Stimulated activated CD4-positive, alpha-beta T cell treated with anti-CD3 and anti-CD28 coated beads, TNF-alpha, amount 100 ng/mL, for 24 hours (primary cell): ENCODE measurements at places on chromosomes 11 and 22.

- DNase-seq = no peak
These were observed 11.5 kb upstream of the FTH1 start for GRCh38 chr11:61978703-61979661.

DNA sequence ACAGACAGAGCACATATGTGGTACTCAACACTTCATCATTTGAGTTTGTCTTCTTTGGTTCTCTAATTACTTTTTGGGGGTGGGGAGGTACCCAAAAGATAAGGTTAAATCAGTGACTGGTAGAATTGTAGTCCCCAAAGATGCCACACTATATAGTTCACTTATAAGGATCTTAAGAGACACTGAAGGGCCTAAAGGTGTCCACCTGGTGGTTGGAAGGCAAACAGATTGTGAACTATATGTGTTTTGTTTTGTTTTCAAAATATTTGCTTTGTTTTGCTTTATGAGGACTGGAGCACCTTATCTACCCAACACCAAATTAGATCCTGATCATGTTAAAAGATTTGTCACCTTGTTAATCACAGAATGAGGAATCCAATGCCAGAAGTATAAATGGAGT lies 136.1 kb downstream of the DCDC1 start:
- no peak for DNase-seq

- DNase-seq = no peak
These were observed 855 bp upstream of the MS4A5 start for GRCh38 chr11:60428517-60428916.

DNA sequence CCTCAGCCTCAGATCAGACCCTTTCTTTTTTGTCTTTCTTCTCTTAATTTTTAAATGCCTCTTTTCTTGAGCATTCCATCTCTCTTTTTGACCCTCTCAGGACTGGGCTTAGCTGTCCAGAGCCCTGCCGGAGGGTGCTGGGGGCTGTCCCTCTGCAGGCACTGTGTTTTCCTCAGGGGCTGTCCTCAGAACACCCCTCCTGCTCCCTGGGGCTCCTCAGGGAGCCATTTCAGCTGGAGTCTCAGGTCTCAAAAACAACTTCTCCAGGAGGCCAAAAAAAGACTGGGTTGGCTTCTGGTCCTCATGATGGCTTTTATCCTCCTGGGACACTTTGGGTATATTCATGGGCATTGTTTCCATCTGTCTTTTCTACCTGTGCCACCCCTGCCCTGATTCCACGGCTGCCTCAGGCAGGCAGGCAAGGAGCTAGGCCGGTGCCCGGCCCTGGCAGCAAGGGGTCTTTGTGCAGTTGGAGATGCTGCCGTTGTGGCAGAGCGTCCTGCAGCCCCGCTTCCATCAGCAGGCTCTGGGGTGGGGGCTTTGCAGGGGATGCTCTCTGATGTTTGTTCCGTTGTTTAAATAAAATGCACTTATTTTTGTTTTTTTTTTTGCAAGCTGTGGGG lies 85.1 kb downstream of the CEP164 start:
- no peak for DNase-seq

GRCh38 chr11:86758171-86758570 lies 42.2 kb upstream of the PRSS23 start:
- DNase-seq = no peak

DNA sequence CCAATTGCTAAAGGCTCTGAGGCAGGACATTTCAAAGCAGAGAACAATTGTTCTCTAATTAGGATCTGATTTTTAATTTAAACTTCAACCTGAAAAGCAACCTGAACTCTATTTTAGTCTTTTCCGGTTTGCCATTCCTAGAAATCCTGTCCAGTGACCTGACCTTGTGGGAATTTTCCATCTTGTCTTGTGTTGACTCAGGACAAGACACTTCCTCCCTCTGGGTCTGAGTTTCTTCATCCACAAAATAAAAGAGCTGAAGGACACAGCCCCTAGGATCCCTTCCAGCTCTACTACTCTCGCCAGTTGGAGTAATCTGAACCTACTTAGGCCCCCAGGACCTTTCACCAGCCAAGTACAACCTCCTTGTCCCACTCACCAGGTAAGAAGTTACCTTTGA lies 66.5 kb upstream of the POU2AF1 start:
- DNase-seq = no peak

DNA sequence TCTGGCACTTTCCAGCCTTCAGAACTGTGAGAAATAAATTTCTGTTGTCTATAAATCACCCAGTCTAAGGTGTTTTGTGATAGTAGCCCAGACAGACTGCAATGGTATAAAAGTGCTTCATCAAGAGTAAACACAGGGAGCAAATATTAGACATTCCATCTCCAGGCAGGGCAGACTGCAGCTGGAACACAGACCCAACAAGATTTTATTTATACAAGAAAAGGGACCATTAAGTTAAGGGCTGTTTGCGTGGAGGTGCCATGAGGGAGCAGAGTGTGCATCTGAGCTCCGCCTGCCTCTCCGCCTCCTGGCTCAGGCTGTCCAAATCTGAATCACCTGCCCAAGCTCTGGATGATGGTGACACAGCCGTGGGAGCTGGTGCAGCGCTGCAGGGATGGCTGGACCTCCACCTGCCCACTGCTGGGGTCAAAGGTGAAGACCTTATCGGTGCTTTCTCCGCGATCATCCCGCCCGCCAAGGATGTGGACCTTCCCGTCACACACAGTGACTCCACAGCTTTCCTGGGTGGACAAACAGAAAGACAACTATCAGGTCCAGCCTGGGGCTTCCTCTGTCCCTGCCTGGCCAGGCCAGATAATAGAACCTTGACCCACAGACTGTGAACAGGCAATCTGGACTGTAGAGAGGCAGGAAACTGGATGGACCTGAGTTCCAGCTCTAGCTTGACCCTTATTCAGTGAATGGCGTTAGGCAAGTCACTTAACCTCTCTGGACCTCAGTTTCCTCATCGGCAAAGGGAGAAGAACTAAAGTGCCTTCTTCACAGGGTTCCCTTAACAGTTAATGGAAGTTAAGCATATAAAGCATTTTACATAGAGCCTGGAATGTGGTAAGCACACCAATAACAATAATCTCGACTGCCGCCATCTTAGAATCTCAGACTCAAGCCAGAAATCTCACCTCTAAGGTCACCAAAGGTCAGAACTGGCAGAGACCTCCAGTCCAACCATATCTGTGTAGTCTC lies 10.5 kb downstream of the KLHL35 start:
- no peak for DNase-seq

GRCh38 chr11:75893251-75893650 lies 78.2 kb downstream of the UVRAG start:
- DNase-seq = no peak

- no peak for DNase-seq
These were observed 4.7 kb downstream of the TBC1D10C start for GRCh38 chr11:67408437-67409200.

- no peak for DNase-seq
These were observed 18.8 kb upstream of the MGAT3 start for GRCh38 chr22:39437791-39438704.

GRCh38 chr11:20479513-20479912 lies 92.0 kb downstream of the PRMT3 start:
- no peak for DNase-seq

GRCh38 chr11:63892228-63892627 lies 24.7 kb downstream of the RCOR2 start:
- no peak for DNase-seq

- DNase-seq = peak; percentile 23
These were observed 98.0 kb upstream of the ASPHD2 start for GRCh38 chr22:26330971-26331625.

GRCh38 chr11:122179961-122180834 lies 64.2 kb upstream of the BLID start:
- DNase-seq = no peak

- DNase-seq = no peak
These were observed 236.1 kb downstream of the MIAT start for GRCh38 chr22:26893173-26894110.

DNA sequence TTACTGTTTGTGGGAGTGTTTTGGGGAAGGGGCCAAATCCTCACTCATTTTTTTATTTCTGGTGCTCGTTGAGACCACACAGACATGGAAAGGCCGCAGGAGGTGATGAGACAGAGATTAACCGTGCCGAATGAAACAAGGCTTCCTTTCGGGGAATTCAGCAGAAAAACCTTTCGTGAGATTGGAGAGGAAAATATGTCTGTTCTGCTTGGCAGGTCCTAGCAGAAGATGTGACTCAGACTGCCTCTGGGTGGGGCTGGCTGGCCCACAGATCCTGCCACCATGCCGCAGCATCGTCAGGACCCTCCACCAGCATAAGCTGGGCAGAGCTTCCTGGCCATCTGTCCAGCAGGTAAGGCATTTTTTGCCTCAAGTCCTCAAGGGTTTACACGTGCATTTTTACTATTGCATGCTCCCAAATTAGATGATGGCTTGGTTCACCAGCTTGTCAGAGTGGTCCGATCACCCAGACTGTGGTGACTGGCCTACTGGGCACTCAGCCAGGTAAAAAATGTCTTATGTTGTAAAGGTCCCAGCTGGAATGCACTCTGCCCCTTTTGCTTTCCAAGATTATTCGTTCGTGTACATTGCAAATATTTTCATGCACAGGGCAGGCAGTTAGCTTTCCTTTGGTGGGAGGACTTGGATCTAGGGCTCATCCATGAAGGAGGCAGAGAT lies 1.5 kb downstream of the DDB2 start:
- DNase-seq = peak; percentile 73

DNA sequence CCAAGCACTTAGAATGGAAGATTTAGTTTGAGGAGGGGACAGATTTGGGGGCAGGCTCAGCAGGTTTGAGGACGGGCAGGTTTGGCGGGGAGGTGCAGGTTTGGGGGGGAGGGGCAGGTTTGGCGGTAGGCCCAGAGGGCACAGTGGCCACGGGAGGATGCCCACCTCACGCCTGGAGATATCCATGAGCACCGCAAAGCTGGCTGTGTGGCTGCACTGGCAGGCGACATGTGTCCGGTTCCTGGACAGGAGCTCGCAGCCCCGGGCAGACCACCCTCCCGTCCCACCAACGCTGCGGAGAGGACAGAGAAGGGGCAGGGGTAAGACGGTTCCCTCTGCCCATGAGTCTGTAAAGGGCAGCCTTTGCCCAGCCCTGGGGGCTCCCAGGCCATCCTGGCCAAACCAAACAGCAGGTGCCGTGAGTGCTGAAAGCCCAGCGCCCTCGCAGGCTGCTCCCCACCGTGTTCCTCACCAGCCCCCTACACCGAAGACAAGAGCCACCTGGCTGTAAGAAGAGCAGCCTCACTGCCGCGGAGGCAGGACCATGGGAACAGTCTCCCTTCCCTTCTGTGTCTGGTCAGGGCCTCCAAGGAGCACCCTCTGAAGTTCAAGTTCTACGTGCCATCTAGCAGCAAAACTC lies 43.0 kb downstream of the TRMU start:
- DNase-seq = no peak

DNA sequence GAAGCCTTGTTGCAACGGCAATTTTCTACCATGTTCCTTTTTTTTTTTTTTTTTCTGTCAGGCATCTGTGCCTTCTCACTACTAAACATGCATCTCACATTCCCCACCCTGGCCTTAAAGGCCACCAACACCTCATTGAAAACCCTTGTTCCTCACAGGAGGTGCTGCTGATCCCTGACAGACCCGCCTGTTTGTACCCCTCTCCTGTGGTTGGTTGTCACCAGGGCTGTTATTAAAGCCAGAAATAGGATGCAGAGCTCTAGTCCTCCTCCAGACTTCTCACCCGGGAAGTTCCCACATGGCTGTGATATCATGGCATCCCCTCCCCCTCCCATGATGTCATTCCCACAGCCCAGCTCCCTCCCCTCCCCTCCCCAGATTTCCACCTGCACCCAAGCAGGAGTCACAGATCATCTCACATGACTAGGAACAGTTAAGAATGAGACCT lies 302.8 kb upstream of the NCAM1 start:
- DNase-seq = no peak
